ENCODE measurements at places on chromosomes 4 and X.

GRCh38 chrX:130184857-130185256, 13.1 kb downstream of the RAB33A start:
- DNase-seq = no peak

DNA sequence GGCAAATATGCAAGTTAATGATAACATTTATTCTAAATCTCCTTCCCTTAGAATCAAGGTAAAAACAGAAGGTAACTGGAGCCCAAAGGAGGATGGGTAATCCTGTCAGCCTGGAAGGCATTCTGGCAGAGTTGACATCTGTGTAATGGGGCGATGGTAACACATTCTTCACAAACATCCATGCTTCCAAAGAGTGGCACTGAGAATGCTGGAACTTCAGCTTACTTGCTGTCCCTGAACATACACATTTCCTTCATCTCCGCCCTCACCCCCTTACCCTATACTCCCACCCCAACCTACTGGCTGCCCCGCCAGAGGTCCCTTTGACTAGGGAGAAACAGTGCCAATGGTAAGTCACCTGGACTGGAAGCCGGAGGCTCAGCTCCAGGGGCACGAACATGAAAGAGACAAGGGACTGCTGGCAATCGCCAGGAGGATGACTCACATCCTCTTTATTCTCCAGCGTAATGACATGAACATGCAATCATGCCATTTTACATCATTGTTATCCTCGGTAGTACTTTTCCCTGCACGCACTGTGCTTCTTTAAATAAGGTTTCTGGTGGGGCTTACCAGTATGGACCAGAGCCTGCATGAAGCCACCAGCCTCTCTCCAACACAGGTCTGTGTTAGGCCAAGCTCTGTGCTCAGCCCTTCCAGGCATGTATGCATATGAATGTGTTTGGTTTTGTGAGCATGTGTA, 694.2 kb upstream of the TENM3 start:
- DNase-seq = peak; percentile 62

- no peak for DNase-seq
Observed at GRCh38 chr4:97134456-97134855, 1008.8 kb downstream of the STPG2 start.

- DNase-seq = no peak
Observed at GRCh38 chrX:44989995-44990770, 117.2 kb downstream of the KDM6A start.

GRCh38 chr4:160956875-160957274, 1206.9 kb downstream of the FSTL5 start:
- DNase-seq = no peak

GRCh38 chrX:139178980-139179379, 351.6 kb upstream of the F9 start:
- no peak for DNase-seq

DNA sequence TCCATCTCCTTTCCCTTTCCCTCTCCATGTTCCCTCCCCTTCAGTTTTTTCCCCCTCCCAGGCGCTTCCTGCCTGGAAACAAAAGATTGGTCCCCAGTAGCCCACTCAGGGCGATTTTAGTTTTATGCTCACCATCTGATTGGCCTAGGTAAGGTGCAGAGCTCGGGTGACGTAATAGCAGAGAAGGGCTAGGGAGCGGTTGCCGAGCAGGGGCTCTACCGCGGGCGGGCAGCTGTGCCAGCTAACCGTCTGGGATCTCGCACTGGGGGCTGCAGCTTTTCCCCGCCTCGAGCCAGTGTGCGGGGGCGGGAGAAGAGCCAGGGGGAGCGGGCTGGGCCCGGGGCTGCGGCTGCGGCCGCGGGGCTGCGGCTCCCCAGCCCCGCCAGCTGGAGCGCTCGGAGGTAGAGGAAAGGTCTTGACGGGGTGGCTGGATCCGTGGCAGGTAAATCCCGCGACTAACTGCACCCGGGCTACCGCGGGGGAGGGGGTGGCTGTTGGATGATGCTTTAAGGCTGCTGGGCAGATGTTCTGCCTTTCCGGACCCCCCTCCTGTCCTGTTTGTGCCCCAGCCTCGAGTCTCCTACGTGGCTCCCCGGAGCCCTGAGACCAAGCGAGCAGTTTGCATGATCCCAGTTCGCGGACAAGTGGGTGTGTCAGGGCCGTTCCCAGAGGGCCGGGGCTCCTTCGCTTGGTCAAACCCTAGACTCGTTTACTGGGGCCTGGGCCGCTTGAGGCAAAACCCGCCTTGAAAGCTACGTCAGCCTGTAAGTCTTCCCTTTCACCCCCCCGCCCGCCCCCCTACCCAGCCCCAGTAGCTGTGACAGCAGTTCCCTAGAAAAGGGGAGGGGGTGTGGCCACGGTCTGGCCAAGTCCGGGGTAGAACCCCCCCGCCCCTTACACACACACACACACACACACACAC, at the start of gene PAK3:
Gene PAK3, plus strand, starts transcription at position 218 of the 922 bp plus-strand sequence. CDS start 26,913 bp downstream, outside the sequence.
- no peak for DNase-seq

DNA sequence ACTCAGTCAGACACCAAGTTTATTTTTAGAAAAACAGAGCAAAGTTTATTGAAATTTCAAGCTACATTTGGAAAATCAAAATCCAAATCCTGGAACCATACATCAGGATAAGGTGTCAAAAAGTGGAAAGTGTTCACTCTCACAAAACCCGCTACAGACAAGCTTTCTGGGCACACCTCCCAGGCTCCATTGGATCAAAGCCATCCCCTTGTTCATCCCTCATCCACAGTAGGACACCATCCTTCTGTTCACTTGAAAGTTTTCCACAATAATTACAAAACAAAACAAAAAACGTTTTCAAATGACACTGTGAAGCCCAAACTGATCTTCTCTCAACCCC, 62.4 kb downstream of the TSC22D3 start:
- no peak for DNase-seq

- DNase-seq = no peak
Observed at GRCh38 chr4:177033135-177033534, 240.4 kb upstream of the VEGFC start.

GRCh38 chr4:162661913-162662312, 498.1 kb upstream of the FSTL5 start:
- no peak for DNase-seq

DNA sequence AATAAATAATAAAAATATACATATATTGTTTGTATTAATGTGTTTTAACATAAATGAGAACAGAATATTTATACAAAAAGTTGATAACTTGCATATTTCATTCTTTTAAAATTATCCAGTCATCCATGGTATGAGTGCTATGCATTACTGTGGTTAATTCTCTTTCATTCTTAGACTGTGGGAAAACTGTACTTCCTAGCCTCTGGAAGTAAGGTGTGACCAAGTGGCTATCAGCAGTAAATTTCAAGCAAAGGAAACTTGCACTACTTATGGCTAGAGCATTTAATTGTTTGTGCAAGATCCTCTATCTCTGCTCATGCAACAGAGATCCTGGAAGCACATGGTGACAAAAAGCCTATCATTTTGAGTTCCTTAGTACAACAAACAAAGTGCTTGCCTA, 1054.5 kb upstream of the PABPC4L start:
- DNase-seq = no peak

DNA sequence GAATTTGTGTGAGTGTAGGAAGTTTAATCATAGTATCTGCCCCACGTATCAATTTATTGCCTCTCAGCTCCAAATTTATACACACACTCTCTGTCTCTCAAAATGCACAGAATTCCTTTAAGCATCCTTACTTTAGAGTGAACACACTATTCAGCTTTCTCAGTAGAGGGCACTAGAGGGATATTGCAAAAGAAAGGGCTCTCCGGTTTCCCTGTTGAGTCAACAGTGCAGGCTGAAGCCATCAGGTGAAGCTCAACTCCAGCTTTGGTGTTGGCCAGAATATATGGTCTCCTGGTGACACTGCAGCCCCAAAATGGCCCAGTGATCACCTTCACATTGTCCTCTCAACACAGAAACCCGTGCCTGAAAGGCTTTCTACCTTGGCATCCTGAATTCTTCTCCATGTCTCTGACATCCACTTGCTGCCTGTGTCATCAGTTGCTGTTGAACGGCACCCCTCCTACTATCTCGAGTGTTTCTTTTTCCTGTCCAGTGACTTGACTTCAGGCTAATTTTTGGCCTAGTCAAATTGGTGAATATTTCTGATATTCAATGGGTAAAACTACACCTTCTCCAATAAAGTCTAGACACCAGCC, 670.5 kb downstream of the GABRG1 start:
- DNase-seq = no peak

DNA sequence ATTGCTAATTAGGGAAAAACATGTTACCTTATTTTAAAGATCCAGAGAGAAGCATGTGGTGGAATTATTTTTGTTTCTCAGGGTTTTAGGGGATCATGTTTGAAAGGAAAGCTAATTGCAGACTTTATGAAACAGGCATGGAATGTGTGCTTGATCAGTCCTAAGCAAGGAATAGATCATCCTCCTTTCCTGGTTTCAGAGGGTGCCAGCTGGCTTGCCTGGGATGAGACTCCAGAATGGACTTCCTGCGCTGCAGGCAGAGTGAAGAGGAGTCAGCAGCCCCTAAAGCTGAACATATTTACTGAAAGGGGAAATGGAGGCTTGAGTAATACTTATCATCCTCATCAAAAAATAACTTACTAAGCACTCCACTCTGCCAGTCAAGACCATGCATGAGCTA, 13.3 kb downstream of the FGF5 start:
- no peak for DNase-seq

DNA sequence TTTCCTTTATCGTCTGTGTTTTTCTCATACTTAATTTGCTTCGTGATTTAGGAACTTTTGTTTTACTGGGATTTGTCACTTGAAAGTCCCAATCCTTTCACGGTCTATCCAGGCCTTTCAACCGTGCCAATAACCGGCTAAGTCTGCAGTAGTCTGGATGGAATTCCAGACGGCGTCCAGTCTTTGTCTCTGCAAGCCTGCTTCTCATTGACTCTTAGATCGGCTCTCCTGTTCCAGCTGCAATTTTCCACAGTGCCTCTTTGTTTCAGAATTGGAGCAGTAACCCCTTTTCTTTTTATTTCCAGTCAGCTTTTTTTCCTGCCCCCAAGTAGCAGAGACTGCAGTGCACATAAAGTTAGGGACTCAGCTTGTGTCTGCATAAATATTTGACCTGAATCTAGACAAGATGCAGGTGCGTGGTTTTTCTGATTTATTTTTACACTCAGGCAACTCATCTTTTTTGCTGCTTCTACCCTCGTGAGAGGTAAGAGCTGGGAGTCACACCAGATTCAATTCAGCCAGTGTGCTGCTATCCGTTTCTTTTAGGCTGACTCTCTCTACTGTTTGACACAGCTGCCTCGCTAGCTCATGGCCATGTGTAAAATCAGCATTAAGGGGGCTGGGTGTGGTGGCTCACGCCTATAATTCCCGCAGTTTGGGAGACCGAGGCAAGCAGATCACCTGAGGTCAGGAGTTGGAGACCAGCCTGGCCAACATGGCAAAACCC, 37.4 kb upstream of the DHRSX start:
- DNase-seq = no peak

DNA sequence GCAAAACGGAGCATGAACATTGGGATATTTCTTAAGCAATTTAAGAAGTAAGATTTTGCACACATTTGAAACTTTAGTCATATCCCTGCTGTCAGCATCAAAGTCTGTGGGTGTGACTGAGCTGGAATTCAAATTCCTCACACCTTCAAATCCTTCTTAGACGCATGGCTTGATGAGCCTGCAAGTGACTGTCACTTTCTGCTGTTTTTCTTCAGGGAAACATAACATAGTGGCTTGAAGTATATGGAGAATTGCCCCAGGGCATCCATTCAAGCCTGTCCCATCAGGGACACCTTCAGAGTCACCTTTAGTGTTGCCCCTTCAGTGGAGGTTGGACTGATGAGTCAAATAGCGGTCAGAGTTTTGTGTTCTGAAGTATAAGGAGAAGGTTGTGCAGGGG, 17.4 kb downstream of the FHDC1 start:
- DNase-seq = no peak

GRCh38 chr4:78711676-78712075, 64.5 kb upstream of the BMP2K start:
- DNase-seq = no peak

DNA sequence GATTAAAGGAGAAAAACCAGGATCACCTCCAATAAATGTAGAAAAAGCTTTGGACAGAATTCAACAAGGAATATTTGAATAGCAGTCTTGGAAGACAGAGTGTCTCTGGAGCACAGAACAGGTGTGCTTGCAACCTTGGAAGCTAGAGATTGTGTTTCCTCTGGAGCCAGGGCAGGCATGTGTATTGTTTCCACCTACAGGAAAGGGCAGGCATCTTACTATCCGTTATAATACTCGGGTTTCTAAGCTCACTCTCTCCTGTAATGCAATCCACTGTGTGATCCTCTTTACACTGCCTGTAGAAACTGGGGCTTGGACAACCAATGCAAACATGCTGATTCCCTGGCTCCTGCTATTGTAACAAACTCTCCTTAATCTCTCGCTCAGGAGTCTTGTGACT, 14.4 kb downstream of the CCDC110 start:
- no peak for DNase-seq
